ENCODE measurements at places on chromosomes 3 and 15.

DNA sequence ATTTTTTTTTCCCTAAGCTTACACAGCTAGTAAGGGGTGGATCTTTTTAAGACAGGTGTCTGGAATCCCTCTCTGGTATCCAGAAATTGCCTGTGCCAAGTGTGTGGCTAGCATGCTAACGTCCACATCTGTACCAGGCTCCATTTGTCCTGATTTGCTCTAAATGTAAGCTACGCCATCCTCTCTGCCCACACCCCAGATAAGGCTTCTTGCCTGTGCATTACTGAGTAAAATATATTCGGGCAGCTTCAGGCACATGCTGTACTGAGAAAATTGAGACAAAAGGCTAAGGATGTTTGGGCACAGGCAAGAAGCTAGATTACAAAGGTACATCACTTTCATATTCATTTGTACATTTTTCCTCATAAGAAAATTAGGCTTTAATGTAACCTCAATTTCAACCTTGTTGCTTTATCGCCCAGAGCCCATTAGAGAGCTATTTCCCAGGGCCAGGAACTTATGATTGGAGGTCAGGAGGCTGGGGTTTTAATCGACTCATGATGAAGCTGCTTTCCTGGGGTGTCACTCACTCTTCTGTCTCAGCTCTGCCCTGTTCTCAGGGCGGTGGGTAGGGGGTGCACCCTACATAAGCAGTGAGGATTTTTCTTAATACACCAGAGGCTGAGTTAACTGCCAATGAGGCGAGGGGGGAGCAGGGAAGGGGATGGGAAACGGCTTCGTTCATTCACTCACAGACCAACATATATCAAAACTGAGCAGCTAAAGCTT is 106.3 kb downstream of the RORA start:
- DNase-seq: no peak

- DNase-seq: no peak
These were observed 828.5 kb upstream of the NECTIN3 start for GRCh38 chr3:110243081-110243480.

- DNase-seq: no peak
These were observed 7.7 kb upstream of the AADACL2 start for GRCh38 chr3:151726016-151726415.

- DNase-seq: peak; percentile 83
These were observed at the start of gene GALNT15 for GRCh38 chr3:16174389-16174788. Gene GALNT15 (plus strand): TSS chr3:16174680. CDS start chr3:16175152, 472 bp downstream.

DNA sequence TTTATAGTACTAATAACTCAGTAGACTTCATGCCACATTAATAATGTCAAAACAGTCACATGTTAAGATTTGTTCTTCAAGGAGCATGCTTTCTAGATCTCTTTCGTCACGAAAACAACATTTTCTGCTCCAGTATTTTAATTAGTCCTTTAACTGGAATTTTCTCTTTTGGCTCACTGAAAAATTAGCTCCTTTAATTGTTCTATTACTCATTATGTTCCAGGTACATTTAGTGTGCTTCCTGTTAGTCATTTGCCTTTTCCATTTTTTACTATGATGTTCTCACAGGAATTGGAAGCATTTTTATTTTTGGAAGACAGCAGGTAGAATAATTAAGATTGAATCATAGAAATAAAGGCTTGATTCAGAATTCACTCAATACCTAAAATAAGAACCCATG is 111.2 kb downstream of the SLC9A9 start:
- no peak for DNase-seq

- no peak for DNase-seq
These were observed 38.6 kb upstream of the LACTB start for GRCh38 chr15:63083044-63083443.

GRCh38 chr3:117356091-117356705 is 646.6 kb downstream of the TUSC7 start:
- no peak for DNase-seq

DNA sequence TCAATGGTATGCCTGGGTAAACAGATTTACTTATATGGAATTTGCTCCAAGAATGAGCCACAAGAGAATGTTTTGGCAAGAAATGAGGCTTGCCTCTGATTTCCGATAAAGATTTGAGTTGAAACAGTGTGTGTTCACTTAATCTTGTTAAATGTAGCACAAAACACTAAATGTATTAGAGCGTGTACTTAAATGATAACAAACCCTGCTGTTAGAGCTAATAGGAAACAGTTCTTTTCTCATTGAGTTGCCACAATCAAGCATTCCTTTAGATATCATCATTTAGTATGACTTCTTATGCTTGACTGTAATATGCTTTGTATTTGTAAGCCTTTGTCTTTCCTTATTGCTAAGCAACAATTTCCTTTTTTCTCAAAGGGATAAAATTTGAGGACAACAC is 353.6 kb upstream of the ZNF717 start:
- no peak for DNase-seq

- no peak for DNase-seq
These were observed 13.7 kb downstream of the SIAH2 start for GRCh38 chr3:150749255-150749654.

DNA sequence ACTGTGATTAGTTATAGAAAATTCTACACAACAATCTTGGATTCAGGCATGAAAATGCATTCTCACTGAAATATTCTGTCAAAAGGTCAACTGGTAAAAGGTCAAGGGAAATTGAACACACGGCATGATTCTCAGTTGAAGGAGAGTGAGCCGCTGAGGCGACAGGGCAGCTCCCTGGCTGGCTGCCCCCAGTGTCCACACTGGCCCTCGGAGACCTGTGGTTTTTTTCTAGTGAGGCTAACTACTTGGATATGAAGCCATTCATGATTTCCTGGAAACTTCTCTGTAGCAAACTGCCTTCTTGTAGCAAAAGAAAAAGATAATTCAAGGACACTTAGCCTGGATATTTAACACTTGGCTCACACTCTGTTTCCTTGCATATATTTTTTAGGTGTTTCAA is 37.2 kb downstream of the AADACL2 start:
- peak; percentile 35 for DNase-seq
